ENCODE measurements at places on chromosomes 13 and 19. TPM values are rescaled to one million over a fixed set of nuclear protein-coding genes. Genes with fewer than 3 reads are reported as not detected.

ZNF792 gene
- 9.9 TPM for total RNA-seq

GFY gene
- total RNA-seq, result not detected

DNA sequence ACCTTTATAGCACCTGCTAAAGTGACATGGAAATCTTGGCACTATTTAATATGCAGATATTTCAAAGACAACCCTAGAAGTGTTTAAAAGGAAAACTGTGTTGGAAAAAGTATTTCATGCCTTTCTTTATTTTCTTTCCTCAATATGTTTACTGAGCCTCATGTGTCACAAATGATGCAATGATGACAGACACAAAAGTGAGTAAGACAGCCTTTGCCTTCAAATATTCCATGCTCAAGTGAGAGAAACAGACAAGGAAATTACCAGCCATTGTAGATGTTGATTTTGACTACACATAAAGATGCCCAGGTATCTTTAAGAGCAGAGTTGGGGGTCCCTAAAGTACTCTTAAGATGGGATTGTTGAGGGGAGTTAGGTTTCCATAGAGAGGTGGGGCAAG lies 48.0 kb upstream of the TPP2 start:
- DNase-seq, result no peak

GALP gene
- not detected for total RNA-seq

- no peak for DNase-seq
These were observed 816.6 kb downstream of the DIAPH3 start for GRCh38 chr13:59346999-59347723.

- no peak for DNase-seq
These were observed 279.2 kb downstream of the DACH1 start for GRCh38 chr13:71587817-71588216.

DNA sequence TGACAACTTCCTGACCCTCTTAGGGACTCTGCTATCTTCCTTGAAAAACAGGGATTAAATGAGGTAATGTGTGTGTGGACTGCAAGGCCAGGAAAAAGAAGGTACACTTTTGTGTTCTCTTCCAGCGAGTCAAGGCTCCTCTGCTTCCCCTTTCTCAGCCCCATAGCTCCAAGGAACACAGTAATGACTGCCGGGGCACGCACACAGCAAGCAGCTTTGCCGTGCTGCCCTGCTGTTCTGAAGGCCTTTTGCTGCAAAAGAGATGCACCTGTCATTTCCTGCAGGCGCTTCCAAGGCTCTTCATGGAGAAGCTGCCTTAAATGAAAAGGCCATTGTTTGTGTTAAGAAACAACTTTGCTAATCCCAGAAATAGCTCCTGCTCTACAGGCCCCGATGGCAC lies 84.6 kb downstream of the CYSLTR2 start:
- no peak for DNase-seq

DNA sequence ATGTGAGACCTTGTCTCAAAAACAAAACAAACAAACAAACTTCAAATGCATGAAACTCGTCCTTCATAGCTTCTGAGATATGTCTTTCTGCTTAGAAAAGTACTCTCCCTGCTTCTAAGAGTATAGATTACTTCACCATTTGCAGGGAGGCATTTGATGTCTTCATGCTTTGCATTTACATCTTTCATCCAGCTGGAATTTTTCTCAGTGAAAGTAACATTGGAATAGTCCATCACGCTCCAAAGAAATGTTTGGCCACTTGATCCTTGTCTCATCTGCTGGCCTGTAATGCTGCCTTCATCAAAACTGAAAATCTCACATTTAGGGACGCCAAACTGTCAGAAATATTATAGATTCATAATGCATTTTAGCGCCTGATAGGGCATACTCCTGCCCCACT lies 19.2 kb downstream of the PNMA8A start:
- DNase-seq, result no peak

DNA sequence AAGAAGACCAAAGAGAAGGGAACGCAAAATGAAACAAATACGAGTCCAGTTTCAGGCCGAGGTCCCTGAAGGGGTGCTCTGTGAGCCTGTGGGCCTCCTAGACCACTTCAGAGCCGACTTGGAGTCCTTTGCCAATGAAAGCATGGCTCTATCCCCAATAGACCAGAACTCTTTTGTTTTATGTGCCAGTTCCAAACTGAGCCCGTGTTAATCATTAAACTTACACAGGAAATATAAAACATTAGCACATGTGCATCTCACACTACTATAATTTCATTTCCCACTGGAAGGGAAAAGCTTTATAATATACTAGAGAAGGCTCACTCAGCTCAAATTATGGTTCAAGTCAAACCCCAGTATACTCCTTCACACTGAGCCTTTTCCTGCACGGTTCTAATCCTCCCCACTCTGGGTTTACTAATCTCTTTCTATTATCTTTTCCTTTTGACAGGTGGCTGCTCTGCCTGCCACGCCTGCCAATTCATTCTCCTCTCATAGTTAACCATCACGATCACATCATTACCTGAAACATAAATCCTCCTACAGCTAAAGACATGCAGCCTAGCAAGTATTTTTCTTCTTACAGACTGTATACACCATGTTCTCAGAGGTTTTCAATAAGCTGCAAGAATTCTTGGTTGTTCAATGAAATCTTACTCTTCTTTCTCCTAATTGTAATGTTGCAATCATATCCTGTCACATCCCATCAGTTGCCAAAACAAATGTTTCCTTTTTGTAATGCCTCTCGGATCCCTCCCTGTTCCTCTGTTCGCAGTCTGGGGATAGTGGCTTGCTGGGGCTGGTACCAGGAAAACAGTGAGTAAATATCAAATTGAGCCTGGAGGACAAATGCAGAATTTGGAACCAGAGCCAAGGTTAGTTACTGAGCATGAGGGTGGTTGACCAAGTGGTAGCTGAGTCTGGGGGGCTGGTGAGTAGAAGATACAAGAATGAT lies 18.8 kb upstream of the WASF3 start:
- no peak for DNase-seq

LILRB4 gene
- total RNA-seq, result 44.4 TPM

- no peak for DNase-seq
These were observed 16.6 kb downstream of the DDX39A start for GRCh38 chr19:14402332-14403144.

GRCh38 chr19:9485140-9485539 lies 13.3 kb downstream of the ZNF560 start:
- no peak for DNase-seq

- DNase-seq, result no peak
These were observed 162.2 kb downstream of the KDM4B start for GRCh38 chr19:5131031-5131505.

SIGLECL1 gene
- not detected for total RNA-seq

LHB gene
- not detected for total RNA-seq

AMER2 gene
- 0.13 TPM for total RNA-seq

GRCh38 chr13:45575830-45576180 lies 39.7 kb downstream of the ERICH6B start:
- no peak for DNase-seq

CFAP97D2 gene
- total RNA-seq, result 1.5 TPM
